ENCODE measurements at places on chromosomes 13 and 19. TPM values are rescaled to one million over a fixed set of nuclear protein-coding genes. Genes with fewer than 3 reads are reported as not detected.

The IGFL2 gene
- not detected for polyA plus RNA-seq

The TRIM13 gene
- polyA plus RNA-seq, result 13.2 TPM

The SIGLECL1 gene
- polyA plus RNA-seq, result not detected

The NKPD1 gene
- 0.20 TPM for polyA plus RNA-seq

The COG3 gene
- polyA plus RNA-seq, result 31.7 TPM

The TARM1 gene
- not detected for polyA plus RNA-seq

The PSG3 gene
- polyA plus RNA-seq, result not detected

The TMEM221 gene
- polyA plus RNA-seq, result not detected

The CGB8 gene
- not detected for polyA plus RNA-seq

The ZSCAN4 gene
- polyA plus RNA-seq, result not detected

The ACTMAP gene
- 2.9 TPM for polyA plus RNA-seq

The ZGLP1 gene
- 0.56 TPM for polyA plus RNA-seq

The FCAR gene
- polyA plus RNA-seq, result not detected

The NALCN gene
- not detected for polyA plus RNA-seq

The CEACAM7 gene
- polyA plus RNA-seq, result not detected

The ZNF20 gene
- polyA plus RNA-seq, result 3.0 TPM

The GJB2 gene
- polyA plus RNA-seq, result not detected

The SIGLEC14 gene
- not detected for polyA plus RNA-seq

The ANGPTL4 gene
- polyA plus RNA-seq, result 0.28 TPM

The HMG20B gene
- 54.2 TPM for polyA plus RNA-seq

The STAP2 gene
- 1.8 TPM for polyA plus RNA-seq

The KLHL1 gene
- polyA plus RNA-seq, result not detected

The FREM2 gene
- polyA plus RNA-seq, result not detected

The SLITRK5 gene
- not detected for polyA plus RNA-seq

The CCL25 gene
- polyA plus RNA-seq, result not detected

The SBNO2 gene
- polyA plus RNA-seq, result 4.3 TPM

The HIPK4 gene
- polyA plus RNA-seq, result not detected

The SPACA4 gene
- not detected for polyA plus RNA-seq

The LRFN3 gene
- 3.0 TPM for polyA plus RNA-seq

The CGB2 gene
- not detected for polyA plus RNA-seq

The KLHL26 gene
- polyA plus RNA-seq, result 5.1 TPM

The KIR3DL1 gene
- polyA plus RNA-seq, result 11.9 TPM

The GNG7 gene
- polyA plus RNA-seq, result 1.2 TPM

The ZIC5 gene
- not detected for polyA plus RNA-seq

The ZNF784 gene
- 1.0 TPM for polyA plus RNA-seq

The TDRD12 gene
- 0.21 TPM for polyA plus RNA-seq

The ATP8B3 gene
- 2.4 TPM for polyA plus RNA-seq

The SLC10A2 gene
- polyA plus RNA-seq, result not detected

The CCDC61 gene
- 13.8 TPM for polyA plus RNA-seq

The ZNF225 gene
- polyA plus RNA-seq, result 3.6 TPM

The RGL3 gene
- polyA plus RNA-seq, result not detected

The GFY gene
- not detected for polyA plus RNA-seq

The ZNF723 gene
- polyA plus RNA-seq, result not detected

The USHBP1 gene
- not detected for polyA plus RNA-seq

The NANOS3 gene
- polyA plus RNA-seq, result not detected

The C2CD4C gene
- not detected for polyA plus RNA-seq

The RNF225 gene
- not detected for polyA plus RNA-seq

Data from CD8-positive, alpha-beta memory T cell (primary cell).